Fibroblast of gingiva (primary cell): ENCODE measurements at places on chromosomes 2 and 18.

- DNase-seq: no peak
These were observed 152.6 kb downstream of the RTN4 start for GRCh38 chr2:54897420-54898310.

DNA sequence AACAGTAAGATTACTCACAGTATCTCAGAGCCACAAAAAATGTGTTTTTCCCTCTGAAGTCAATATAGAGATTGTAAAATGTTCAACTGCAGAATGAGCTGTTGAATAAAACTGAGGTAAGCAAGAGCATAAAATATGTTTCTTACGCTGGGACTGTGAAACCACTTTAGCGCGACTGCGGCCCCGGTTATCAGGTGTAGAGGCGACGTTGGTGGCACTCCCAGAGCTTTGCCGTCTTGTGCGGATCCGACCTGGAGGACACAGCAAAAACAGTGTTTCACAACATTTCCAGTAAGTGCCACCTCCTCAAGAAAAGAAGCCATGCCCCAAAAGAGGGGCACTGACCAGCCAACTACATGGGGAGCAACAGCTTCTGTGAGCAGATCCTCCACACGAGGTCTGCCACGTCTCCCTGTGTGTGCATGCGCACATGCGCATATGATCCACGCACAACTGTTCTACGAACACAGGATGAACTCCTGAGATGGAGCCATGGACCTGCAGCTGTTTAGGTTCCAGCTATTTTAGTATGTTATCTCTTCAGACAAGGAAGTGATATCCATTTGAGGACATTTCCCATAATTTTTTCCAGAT, 100.7 kb upstream of the RNU4ATAC start:
- no peak for DNase-seq

DNA sequence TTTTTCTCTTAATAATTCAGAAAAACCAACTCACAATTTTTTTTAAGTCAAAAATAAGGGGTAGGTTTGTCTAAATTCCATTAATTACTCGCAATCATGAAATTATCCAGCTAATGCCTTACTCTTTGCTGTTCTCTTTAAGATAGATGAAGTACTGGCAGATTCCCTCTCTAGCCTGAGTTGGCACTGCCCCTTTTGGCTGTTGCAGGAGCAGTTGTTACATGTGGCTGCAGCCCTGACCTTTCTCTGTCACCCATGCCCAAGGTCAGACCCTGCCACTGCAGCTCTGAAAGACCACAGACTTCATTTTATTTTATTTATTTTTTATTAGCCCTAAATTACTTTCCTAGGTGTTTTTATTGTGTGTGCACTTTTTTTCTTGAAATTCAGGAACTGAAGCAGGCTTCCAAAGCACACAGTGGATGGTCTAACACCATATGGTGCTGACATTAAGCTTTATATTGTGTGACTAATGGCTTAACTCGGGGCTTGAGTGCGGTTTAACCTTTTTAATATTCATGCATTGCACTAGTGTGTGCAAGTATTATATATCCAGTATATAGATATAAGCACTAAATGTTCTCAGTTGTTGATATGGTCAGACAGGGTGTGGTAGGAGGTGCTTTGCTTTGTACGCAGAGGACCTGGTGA, 313.0 kb downstream of the CDH2 start:
- no peak for DNase-seq

- DNase-seq: no peak
These were observed 53.7 kb upstream of the FRZB start for GRCh38 chr2:182920089-182920488.
